Esophagus muscularis mucosa (tissue), 4 donors: ENCODE measurements at places on chromosomes 4 and X. TPM values are rescaled to one million over a fixed set of nuclear protein-coding genes. Genes with fewer than 3 reads are reported as not detected.

The SH2D1A gene
- total RNA-seq: 5.4 TPM

The MSX1 gene
- 3.2 TPM for total RNA-seq

The IGSF1 gene
- 4.3 TPM for total RNA-seq

The IL2RG gene
- 6.3 TPM for total RNA-seq

The NPY5R gene
- not detected for total RNA-seq

The ADAMTS3 gene
- total RNA-seq: 1.4 TPM

The FGD1 gene
- 8.0 TPM for total RNA-seq

The VCX2 gene
- total RNA-seq: not detected

The DUX4 gene
- total RNA-seq: not detected

The SLITRK4 gene
- total RNA-seq: 0.50 TPM

The TLL1 gene
- 8.9 TPM for total RNA-seq

The BBS12 gene
- 4.3 TPM for total RNA-seq

The SRPK3 gene
- total RNA-seq: 0.99 TPM

The CTAG1A gene
- not detected for total RNA-seq

The GPRASP3 gene
- 4.3 TPM for total RNA-seq

The BCORL1 gene
- total RNA-seq: 11.8 TPM

The GAGE12H gene
- not detected for total RNA-seq

The BEND2 gene
- total RNA-seq: not detected

The SSX4 gene
- total RNA-seq: not detected
